ENCODE measurements at places on chromosomes 5 and 9.

DNA sequence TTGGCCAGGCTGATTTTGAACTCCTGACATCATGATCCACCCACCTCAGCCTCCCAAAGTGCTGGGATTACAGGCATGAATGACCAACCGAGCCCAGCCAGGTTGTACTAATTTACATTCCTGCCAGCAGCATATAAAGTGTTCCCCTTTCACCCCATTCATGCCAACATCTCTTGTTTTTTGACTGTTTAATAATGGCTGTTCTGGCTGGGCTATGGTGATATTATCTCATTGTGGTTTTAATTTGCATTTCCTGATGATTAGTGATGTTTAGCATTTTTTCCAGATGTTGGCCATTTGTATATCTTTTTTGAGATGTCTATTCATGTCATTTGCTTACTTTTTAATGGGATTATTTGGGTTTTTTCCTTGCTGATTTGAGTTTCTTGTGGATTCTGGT lies 87.3 kb downstream of the INVS start:
- no peak for DNase-seq

- no peak for DNase-seq
Measured at GRCh38 chr5:174735498-174736330, 11.3 kb downstream of the MSX2 start.

DNA sequence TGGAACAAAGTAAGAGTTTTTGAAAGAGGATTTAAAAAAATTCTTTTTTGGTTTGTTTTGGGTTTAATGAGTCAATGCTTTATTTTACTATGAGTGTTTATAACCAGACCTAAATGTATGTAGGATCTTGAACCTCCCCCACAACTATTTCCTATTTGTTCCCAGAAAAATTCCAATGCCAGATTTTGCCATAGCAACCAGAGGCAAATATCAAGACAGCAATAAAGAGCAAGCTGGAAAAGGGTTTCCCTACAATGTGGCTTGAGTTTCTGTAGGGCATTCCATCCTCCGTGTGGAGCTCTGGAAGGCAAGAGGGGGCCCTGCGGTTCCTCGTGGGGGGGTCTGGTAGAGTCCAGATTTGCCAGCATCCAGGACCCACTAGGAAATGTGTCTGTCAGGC lies 27.8 kb upstream of the GDNF start:
- DNase-seq: no peak

GRCh38 chr5:73312872-73313510 lies 135.6 kb downstream of the FOXD1 start:
- DNase-seq: no peak

DNA sequence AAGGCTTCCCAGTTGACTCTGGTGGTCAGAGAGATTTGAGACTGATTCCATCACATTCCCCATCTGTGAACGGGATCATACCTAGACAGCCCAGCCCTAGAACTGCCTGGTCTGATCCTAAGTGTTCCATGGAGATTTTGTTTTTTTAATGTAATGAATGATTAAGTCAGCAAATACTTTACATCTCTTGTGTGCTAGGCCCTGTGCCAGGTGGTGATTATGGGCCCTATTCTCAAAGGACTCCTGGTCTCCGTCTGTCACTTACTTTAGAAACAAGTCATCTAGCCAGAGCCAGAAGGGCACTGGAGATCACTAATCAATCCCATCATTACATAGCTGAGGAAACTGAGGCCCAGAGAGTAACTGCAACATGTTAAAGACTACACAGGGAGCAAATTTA lies 1.1 kb upstream of the GPX3 start:
- no peak for DNase-seq

DNA sequence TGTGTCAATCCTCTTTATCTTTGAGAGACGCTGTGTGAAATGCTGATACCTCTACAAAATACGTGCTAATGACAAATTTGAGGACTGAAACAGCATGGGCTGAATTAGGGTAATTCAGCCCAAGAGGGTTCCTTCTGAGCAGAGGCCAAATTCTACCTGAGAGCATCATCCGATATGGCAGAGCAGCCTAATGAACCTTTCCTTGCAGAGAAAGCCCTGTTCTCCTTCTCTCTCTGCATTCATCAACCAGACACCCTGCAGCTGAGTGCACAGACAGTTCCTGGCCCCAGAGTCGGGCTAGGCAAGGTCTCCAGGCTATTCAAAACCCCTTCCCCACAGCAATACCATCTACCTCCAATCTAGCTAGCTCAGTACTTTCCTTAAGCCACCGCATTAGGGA lies 77.9 kb downstream of the TRIM32 start:
- DNase-seq: no peak

DNA sequence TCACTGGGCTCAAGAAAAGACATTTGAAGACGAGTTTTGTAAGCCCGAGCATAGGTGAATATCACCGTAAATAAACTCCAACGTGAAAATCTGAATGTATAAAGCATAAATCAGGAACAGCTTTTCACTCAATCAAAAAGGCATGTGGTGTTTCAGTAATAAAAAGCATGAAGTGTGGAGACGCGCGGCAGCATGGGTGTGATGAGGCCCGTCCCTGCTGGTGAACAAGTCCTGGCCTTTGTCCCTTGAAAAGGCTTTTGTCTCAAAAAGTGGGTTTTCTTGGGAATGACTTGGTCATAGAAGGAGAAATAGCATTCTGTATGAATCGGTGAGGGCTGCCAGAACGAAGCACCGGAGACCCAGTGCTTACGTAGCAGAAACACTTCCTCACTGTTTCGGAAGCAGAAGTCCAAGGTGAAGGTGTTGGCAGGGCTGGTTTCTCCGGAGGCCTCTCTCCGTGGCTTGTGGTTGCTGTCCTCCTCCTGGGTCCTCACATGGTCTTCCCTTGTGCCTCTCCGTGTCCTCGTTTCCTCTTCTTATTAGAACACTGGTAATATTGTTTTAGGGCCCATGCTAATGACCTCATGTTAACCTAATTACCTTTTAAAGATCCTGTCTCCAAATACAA lies 24.9 kb downstream of the ROPN1L start:
- DNase-seq: no peak

DNA sequence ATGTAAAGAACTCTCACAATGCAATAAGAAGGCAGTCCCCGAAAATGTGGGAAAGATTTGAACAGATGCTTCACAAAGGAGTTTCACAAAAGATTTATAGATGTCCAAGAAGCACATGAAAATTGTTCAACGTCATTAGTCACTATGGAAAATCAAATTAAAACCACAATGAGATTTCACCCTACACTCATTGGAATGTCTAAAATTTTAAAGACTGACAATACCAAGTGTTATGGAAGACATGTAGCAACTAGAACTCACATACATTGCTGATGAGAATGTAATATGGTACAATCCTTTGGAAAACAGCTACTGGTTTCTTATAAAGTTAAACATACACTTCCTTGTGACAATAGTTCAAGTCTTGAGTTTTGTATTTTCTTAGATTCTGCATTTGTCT lies 11.0 kb upstream of the RECK start:
- DNase-seq: no peak
